T-helper 17 cell (primary cell): ENCODE measurements at places on chromosomes 6 and 20. TPM values are rescaled to one million over a fixed set of nuclear protein-coding genes. Genes with fewer than 3 reads are reported as not detected.
A peak's percentile ranks its signal among the peaks of the same experiment; 100 is the strongest.

GRCh38 chr20:2817891-2818595 lies 1.9 kb downstream of the TMEM239 start:
- H3K27me3 ChIP-seq: peaks cover 27% of the 10 kb centered on the region
- H3K36me3 ChIP-seq: peaks cover 4% of the 10 kb centered on the region
- peaks cover 20% of the 10 kb centered on the region for H3K4me1 ChIP-seq
- no peak overlapping the region for H3K4me3 ChIP-seq
- H3K27ac ChIP-seq: peak overlapping the region; percentile 5
- DNase-seq: no peak

- DNase-seq: no peak
- peaks cover 4% of the 10 kb centered on the region for H3K36me3 ChIP-seq
- peaks cover 12% of the 10 kb centered on the region for H3K4me1 ChIP-seq
- H3K27ac ChIP-seq: peak overlapping the region; percentile 60
- H3K27me3 ChIP-seq: no peaks in the 10 kb centered on the region
- peak overlapping the region; percentile 41 for H3K4me3 ChIP-seq
Measured at GRCh38 chr20:4702562-4703280, 19.0 kb upstream of the PRND start.

The HEY2 gene
- total RNA-seq: 0.23 TPM

DNA sequence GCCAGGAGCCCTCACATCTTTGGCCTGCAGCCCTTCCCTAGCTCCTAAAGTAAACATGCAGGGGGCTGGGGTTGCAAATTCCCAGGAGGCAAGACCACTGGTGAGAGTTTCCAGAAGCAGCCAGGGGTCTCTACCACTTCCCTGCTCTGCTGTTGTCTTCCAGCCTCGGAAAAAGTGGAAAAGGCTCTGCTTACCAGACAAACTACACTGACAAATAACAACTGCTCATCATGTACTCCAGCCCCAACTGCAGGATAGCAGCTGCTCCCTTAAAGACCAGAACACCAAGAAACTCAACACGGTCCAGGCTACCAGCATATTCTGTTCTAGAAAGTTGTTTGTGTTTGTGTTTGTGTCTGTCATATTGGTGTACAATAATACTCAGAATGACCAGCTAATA lies 187.5 kb upstream of the MARCKS start:
- peaks cover 25% of the 10 kb centered on the region for H3K27me3 ChIP-seq
- H3K36me3 ChIP-seq: peaks cover 2% of the 10 kb centered on the region
- no peak overlapping the region for H3K27ac ChIP-seq
- DNase-seq: no peak
- H3K4me1 ChIP-seq: no peaks in the 10 kb centered on the region

DNA sequence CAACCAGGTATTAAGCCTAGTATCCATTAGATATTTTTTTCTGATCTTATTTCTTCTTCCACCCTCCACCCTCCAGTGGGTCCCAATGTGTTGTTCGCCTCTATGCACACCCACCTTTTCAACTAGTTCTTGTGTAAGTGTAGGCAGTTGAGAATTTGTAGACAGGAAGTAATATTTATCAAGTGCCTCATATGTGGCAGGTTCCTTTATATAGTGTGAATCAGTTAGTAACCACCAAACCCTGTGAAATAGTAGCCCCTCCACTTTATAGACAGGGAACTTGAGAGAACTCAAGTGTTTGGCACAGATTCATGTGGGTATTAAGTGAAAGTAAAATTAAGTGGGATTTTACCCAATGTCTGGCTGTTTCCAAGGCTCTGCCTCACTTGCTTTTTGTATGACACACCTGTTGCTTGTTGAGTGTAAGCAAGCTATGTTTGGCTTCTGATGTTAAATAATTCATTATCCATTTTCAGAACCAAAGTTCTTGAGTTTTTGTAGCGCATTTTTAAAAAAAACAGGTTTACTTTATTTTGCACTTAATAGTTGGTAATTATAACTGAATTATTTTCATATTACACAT lies 24.8 kb downstream of the AFDN start:
- no peaks in the 10 kb centered on the region for H3K36me3 ChIP-seq
- no peak overlapping the region for H3K4me3 ChIP-seq
- peaks cover 35% of the 10 kb centered on the region for H3K4me1 ChIP-seq
- H3K27ac ChIP-seq: no peak overlapping the region
- no peak for DNase-seq
- no peaks in the 10 kb centered on the region for H3K27me3 ChIP-seq

- H3K4me1 ChIP-seq: peaks cover 10% of the 10 kb centered on the region
- peaks cover 56% of the 10 kb centered on the region for H3K27me3 ChIP-seq
- H3K27ac ChIP-seq: no peak overlapping the region
- no peak for DNase-seq
- no peak overlapping the region for H3K4me3 ChIP-seq
- peaks cover 2% of the 10 kb centered on the region for H3K36me3 ChIP-seq
Measured at GRCh38 chr20:51128198-51128597, 105.3 kb upstream of the KCNG1 start.

The MICB gene
- total RNA-seq: 16.5 TPM

GRCh38 chr6:139943391-139943790 lies 568.9 kb upstream of the CITED2 start:
- no peak overlapping the region for H3K27ac ChIP-seq
- no peaks in the 10 kb centered on the region for H3K4me1 ChIP-seq
- peaks cover 16% of the 10 kb centered on the region for H3K27me3 ChIP-seq
- DNase-seq: no peak
- H3K36me3 ChIP-seq: peaks cover 2% of the 10 kb centered on the region

DNA sequence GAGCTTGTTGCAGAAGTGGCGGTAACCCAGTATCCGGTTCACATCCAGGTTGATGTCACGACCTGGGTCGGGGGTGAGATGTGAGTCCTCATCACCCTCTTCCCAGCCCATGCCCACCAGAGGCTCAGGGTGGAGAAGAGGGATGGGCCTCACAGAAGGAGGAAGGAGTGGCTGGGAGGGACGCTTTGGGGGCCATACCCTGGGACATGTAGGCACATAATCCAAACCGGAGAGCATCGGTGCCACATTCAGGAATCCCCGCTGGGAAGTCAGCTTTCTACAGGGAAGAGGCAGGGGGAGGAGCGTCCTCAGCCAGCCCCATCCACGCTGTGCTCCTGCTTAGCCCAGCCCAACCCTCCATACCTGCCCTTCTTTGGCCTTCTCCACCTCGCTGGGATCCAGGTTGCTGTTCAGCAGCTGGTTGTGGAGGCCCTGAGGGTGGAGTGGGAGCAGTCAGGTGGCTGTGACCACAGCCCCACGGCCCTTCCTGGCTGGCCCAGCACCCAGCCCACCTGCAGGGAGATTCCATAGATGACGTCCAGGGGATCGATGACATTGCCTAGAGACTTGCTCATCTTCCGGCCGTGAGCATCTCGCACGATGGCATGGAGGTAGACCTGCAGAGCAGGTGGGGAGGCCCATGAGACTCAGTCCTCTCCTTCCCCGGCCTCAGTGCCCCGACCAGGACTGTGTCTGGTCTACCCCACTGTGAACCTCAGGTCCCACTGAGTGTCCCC lies 3.5 kb upstream of the VWA7 start:
- no peak for DNase-seq
- H3K36me3 ChIP-seq: peaks cover 3% of the 10 kb centered on the region
- H3K27me3 ChIP-seq: no peaks in the 10 kb centered on the region
- no peak overlapping the region for H3K27ac ChIP-seq
- H3K4me3 ChIP-seq: no peak overlapping the region

The PXDC1 gene
- 3.6 TPM for total RNA-seq

DNA sequence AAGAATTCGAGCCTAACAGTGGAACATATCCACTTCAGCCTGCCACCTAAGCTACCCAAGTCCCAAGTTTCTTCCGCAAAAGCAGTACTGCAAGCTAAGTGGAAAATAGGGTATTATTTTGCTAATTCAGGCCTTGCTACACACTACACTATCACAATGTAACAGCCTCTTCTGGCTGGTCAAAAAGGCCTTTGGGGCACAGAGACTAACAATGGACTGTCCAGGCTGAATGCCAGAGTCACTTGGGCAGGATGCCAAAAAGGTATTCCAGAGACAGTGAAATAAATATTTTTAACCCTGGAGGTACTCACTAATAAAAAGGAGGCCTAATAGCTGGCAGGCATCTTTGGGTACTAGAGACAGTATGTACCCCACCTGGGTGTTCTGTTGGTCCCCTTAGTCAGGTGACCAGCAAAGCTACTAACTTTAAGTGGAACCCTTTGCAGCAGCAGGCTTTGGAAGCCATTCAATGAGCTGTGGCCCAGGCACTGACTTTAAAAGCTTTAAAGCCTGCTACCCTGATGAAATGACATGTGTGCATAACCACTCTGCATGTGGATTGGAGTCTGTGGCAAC lies 692.1 kb downstream of the HTR1B start:
- H3K4me3 ChIP-seq: no peak overlapping the region
- no peaks in the 10 kb centered on the region for H3K4me1 ChIP-seq
- H3K27ac ChIP-seq: no peak overlapping the region
- no peak for DNase-seq
- H3K27me3 ChIP-seq: no peaks in the 10 kb centered on the region

GRCh38 chr20:926670-927069 lies 10.5 kb upstream of the ANGPT4 start:
- H3K36me3 ChIP-seq: no peaks in the 10 kb centered on the region
- H3K4me3 ChIP-seq: no peak overlapping the region
- no peak overlapping the region for H3K27ac ChIP-seq
- peaks cover 50% of the 10 kb centered on the region for H3K27me3 ChIP-seq
- no peaks in the 10 kb centered on the region for H3K4me1 ChIP-seq
- DNase-seq: no peak

The EBF4 gene
- total RNA-seq: 2.0 TPM

- H3K36me3 ChIP-seq: peaks cover 8% of the 10 kb centered on the region
- peaks cover 61% of the 10 kb centered on the region for H3K4me1 ChIP-seq
- H3K27ac ChIP-seq: peak within 1 kb of the TSS; percentile 92
- DNase-seq: peak; percentile 50
- H3K27me3 ChIP-seq: no peaks in the 10 kb centered on the region
Measured at GRCh38 chr6:31660381-31661261, at the start of gene C6orf47. C6orf47 (minus strand) TSS chr6:31660778; CDS start chr6:31659947, 831 bp downstream.
